Gastrocnemius medialis (tissue), 4 donors: ENCODE measurements at places on chromosomes 7 and 10.
A peak's percentile ranks its signal among the peaks of the same experiment; 100 is the strongest.

- DNase-seq, result peak; percentile 91
Measured at GRCh38 chr7:157347217-157347904, 10.6 kb downstream of the DNAJB6 start.

- no peak for DNase-seq
Measured at GRCh38 chr7:151342102-151342646, 562 bp downstream of the NUB1 start.

DNA sequence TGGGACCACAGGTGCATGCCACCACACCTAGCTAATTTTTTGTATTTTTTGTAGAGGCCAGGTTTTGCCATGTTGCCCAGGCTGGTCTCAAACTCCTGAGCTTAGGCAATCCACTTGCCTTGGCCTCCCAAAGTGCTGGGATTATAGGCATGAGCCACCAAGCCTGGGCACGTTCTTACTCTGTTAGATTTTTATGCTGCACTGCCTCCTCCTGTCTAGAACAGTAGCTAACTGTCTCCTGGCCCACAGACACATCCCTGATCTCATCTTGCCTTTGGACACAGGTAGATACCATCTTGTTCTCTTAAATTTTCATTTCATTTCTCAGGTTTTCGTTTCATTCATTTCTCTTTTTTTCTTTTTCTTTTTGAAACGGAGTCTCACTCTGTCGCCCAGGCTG, 41.1 kb downstream of the BLVRA start:
- DNase-seq, result no peak

- no peak for DNase-seq
Measured at GRCh38 chr7:131630427-131630826, 74.0 kb upstream of the PODXL start.

DNA sequence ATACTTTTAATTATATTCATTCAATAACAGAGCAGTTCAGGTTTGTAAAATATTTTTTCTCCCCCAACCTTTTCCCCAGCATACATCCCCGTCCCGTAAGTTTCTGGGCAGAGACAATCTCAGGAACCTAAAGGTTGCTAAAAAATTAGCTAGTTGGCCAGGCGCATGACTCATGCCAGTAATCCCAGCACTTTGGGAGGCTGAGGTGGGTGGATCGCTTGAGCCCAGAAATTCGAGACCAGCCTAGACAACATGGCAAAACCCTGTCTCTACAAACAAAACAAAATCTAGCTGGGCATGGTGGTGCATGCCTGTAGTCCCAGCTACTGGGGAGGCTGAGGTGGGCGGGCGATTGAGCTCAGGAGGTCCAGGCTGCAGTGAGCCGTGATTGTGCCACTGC, 40.2 kb downstream of the TCF7L2 start:
- no peak for DNase-seq

DNA sequence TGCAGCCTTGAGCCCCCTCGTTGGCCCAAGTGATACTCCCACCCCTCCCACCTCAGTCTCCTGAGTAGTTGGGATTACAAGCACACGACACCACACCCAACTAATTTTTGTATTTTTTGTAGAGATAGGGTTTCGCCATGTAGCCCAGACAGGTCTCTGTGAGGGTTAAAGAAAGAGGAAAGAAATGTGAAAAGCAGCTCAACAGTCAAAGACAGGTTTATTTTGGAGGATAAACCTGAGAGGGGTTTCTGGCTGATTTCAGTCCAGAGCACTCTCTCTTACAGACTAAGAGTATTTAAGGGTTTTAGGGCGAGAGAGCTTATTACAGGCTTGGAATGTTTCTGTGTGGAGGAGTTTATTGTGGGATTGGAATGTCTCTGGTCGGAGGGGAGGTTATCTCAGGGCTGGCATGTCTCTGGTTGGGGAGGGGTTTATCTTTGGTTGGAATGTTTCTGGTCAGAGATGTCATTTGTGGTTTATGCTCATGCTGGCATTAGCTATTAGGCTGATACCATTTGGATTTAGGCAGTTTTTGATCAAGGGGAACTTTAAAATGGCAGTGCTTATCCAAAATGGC, 26.1 kb upstream of the SNX10 start:
- no peak for DNase-seq

- DNase-seq, result no peak
Measured at GRCh38 chr10:22986771-22987542, 59.1 kb downstream of the ARMC3 start.

GRCh38 chr10:117499248-117500105, 43.1 kb upstream of the EMX2 start:
- DNase-seq, result no peak

DNA sequence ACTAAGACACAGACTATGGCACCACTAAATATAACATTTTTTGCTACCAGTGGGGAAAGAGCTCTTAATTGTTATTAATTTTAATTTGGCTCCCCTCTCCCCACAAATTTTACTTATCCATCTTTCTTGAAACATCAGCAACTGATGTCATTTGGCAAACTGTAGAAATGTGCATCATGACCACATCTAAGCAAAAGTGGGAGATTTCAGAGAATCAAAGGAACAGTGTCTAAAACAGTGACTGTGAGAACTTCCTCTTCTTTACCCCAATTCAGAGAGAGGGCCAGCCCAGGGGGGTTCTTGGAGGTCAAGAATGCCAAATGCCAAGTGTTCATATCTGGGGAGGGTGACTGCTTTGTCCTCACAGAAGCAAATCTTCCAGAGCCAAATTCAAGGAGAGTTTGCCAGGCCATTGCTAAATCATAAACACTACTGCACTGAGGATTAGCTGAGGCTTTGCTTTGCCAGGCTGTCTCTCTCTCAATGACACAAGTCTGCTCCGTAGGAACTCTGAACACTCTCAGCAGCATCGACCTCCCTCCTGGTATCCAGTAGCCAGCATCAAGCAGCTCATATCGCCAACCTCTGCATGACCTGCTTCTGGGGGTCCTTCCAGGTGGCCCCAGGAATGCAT, 65.6 kb downstream of the ITIH5 start:
- DNase-seq, result no peak

GRCh38 chr10:103124420-103125096, 68.5 kb downstream of the NT5C2 start:
- DNase-seq, result no peak

- no peak for DNase-seq
Measured at GRCh38 chr7:107614425-107614824, 34.4 kb downstream of the BCAP29 start.

DNA sequence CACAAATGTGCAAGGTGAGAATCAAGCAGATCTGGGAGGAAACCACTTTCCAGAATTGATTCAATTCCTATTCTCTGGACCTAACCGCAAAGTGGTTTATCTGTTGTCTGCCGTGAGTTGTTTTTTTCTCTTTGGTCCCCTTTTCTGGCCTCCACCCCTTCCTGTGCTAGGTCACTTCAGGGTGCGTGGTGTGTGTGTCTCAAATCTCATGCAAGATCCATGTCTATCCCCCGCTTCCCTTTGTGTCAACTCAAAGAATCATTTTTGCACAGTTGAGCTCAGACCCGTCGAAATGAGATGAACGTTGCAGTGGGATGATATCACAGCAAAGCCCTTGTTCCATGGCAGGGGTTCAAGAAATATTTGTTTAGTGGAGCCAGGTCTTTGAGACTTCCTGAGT, 184.5 kb downstream of the GATA3 start:
- DNase-seq, result no peak

DNA sequence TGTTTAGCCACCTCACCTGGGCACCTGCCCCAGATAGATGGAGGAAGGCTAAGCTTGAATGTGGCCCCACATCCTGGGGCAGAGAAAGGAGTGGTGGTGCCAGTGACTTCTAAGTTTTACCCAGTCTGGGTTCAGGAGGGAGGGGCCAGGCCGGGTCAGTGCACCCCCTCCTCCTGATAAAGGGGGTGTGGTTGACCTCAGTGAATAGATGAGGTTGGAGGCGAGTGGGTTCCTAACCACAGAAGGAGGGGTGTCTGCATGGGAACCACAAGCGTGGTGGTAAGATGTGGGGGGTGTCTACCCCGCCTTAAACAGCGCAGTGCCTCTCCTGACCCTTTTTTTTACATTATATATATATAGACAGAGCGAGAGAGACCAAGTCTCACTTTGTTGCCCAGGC, 105.3 kb upstream of the KCTD7 start:
- no peak for DNase-seq

- no peak for DNase-seq
Measured at GRCh38 chr10:63515002-63515763, 6.0 kb upstream of the REEP3 start.

GRCh38 chr10:23479798-23480473, 41.1 kb downstream of the OTUD1 start:
- no peak for DNase-seq

- no peak for DNase-seq
Measured at GRCh38 chr7:41048771-41049170, 654.1 kb downstream of the INHBA start.

DNA sequence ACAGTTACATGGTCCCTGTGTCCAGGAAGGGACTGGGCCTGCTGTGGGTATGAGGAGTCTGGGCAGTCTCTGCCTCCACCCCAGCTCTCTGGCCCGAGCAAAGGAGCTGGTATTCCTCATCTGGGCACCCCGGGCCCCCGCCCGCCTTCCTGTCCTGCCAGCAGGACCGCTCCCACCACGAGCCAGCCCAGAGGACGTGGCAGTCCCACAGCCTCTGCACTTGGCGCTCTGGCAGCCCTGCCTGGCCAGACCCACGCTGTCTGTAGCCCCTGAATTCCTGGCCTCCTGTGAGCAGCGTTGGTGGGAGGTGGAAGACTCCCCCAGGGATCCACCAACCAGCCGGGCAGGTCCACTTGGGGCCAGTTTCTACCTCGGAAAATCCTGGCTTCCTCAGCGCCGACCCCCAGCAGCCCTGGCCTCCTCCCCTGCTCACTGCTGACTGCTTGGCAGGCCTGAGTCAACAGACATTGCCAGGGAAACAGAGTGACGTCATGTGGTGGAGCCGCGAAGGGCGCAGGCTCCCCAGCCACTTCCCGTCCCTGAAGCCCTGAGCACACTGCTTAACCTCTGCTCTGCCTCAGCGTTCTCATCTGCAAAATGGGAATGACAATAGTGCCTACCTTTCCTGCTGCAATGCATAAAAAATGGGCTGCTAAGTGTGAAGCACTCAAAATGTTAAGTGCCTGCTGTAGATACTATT, 21.6 kb upstream of the LIMK1 start:
- peak; percentile 54 for DNase-seq

- DNase-seq, result no peak
Measured at GRCh38 chr7:50614721-50615518, 49.7 kb upstream of the DDC start.

GRCh38 chr10:121735263-121735662, 137.0 kb upstream of the FGFR2 start:
- DNase-seq, result no peak

DNA sequence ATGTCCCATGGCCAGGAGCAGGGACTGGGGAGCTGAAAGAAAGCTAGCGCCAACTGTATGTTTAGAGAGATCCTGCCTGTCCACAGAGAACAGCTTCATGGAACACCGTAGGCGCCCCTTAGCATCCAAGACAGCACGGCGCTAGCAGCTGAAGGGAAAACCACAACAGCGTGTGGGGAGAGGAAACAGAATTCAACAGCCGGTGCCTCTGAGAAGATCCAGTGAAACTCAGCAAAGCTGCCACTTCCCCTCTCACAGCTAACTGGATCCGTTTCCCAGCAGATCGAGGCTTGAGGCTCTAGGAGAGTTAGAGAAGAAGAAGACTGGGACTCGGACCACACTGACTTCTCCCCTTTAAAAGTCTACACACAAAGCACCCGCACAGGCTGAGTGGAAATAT, 145.0 kb downstream of the MAD1L1 start:
- DNase-seq, result no peak

- no peak for DNase-seq
Measured at GRCh38 chr10:74910976-74911350, 84.6 kb downstream of the KAT6B start.

DNA sequence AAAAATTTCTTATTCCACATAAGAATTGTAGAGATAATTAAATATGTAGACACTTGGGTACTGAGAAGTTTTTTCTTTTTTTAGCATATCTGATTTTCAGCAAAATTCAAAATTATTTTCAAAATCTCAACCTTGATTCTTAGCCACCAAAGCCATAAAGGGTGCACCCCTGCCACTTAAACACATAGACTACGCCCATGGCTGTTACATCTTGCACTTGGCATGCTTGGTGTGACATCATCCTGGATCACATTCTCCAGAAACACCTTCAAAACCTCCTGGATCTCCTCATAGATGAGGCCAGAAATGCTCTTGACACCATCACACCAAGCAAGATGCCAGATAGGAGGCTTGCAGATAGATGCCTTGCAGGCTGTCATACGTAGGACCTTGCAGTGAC, 89.1 kb upstream of the KLF14 start:
- DNase-seq, result no peak
